ENCODE measurements at places on chromosomes 16 and 17.

DNA sequence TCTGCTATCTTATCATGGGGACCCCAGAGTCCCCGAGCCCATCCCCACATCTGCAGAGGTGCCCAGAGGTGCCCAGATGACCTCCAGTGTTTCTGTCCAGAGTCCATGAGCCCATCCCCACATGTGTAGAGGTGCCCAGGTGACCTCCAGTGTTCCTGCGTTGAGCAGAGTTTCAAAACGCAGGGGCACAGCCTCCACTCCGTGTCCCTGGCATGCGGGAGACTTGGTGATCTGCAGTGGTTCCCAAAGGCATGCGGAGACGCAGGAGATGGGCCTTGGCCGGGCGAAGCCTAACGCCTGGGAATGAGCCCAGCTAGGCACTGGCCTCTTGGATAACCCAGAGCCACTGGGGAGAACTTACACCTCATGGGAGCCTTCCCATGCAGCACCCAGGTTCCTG is 41.3 kb downstream of the COX4I1 start:
- DNase-seq = no peak

DNA sequence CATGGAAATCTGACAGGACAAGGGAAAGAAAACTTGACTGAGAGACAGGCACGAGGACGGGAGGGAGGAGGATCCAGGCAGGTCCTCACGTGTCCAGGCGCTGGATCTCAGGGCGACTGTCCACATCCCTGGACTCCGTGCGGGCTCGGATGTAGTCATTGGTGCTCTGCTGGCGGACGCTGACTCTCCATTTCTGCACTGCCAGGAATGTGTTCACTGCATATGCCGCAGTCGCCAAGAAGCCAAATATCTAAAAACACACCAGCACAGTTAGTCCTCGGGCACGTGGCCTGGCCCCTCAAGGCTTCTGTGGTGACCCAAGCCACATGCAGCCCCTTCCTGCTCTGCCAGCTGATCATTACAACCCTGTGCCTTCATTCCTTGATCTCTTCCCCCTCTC is 17.5 kb downstream of the CMTM3 start:
- DNase-seq = no peak

GRCh38 chr17:46766493-46767491 is 51.7 kb downstream of the WNT3 start:
- no peak for DNase-seq

GRCh38 chr17:34503528-34504195 is 75.7 kb upstream of the TMEM132E start:
- DNase-seq = no peak

DNA sequence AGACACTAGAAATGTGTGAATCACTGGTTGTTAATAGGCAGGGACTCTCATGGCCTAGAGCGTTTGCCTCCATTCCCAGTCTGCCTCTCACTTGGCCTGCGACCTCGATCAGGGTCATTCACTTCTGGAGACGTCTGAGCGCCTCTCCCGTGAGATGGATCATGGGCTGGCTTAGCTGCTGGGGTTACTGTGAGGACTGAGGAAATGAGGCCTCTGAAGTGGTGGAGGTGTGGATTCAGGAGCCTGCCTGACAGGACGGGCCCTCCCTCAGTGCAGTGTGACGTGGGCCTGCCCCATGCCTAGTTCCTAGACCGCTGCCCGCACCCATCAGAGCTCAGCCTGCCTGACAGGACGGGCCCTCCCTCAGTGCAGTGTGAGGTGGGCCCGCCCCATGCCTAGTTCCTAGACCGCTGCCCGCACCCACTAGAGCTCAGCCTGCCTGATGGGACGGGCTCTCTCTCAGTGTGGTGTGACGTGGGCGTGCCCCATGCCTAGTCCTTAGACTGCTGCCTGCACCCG is 61.9 kb downstream of the BANP start:
- no peak for DNase-seq

- DNase-seq = no peak
These were observed 3.0 kb downstream of the PFN1 start for GRCh38 chr17:4945176-4945943.

DNA sequence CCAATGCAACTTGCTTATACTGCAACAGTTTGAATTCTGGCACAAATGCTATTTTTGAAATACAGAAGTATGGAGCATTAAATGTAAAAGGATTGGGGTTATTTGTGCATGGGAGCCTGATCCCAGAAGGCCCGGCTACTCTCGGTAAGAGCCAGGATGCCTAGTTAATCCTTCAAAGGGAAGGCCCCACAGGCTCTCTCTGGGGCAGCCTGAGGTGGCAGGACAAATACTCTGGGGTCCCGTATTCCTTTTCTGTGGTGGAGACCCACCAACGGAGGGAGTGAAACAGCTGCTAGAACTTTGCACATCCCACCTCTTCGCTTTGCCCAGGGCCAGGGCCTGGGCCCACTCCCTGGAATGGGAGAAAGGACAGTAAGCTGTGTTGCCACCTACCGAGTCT is 30.4 kb downstream of the ERN1 start:
- no peak for DNase-seq

GRCh38 chr17:77456951-77457548 is 316.3 kb downstream of the SEC14L1 start:
- DNase-seq = no peak

GRCh38 chr16:83403761-83404160 is 404.0 kb upstream of the HSBP1 start:
- no peak for DNase-seq

- no peak for DNase-seq
These were observed 33.3 kb downstream of the PRKCB start for GRCh38 chr16:23869052-23869451.

DNA sequence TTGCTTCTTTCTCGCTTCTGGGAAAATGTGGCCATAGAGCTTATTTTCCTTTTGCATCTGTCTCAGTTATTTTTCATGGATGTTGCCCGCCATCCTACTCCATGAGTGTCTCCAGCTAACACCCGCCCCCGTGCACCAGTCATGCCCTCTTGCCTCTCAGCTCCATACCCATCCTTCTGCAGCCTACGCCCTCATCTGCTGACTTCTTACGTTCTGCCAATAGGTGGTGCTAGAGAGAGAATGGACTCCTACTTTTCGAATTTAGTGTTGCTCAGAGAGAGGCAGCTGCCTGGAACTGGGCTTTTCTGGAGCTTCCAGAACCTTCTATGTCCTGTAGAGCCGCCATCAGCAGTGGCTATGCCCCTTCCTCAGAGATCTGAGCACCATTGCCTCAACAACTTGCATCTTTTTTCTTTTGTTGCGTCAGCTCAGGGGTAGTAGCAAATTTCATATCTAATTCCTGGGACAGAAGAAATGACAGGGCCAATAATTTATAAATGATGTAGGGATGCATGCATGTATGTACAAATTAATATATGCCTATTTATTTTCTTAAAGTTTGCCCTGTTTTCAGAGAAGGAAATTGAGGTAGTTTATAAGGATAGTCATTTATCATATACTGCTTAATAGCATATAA is 119.7 kb upstream of the MYOCD start:
- DNase-seq = peak; percentile 39

- DNase-seq = no peak
These were observed 19.8 kb downstream of the TAF1C start for GRCh38 chr16:84166796-84167695.

DNA sequence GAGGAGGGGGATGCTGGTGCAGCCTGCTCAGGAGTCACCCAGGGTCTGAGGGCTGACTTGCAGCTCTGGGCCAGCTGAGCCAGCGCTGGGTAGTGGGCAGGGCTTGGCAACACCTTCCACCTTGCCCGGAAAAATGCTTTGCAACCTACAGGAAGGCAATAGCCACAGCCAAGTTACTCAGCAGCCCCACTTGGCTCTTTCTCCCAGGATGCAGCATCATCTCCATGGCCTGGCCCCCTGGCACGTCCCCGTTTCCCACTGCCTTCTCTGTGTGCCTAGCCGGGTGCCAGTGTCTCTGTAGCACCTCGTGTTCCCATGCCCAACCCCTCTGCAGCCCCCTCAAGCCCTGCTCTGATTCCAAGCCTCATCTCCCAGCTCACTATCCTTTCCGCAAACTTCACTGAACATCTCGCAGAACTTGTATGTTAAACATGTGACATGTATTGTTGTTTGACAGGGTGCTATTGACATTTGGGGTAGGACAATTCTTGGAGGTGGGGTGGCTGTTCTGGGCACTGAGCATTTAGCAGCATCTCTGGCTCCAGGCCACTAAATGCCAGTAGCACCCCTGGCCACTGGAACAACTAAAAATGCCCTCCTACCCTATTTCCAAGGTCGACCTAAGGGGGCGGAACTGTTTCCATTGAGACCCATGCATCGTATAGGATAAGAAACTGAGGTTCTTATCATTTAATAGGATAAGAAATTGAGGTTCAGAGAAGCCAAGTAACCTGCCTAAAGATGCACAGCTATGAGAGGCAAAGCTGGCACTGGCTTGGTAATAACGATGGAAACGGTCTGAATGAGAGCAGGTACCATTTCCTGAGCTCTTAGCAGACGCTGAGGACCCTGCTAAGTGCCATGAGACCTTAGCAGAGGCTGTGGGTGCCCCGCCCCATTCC is 12.2 kb downstream of the DEXI start:
- no peak for DNase-seq

GRCh38 chr16:89556750-89557689 is 3.5 kb upstream of the RPL13 start:
- peak; percentile 16 for DNase-seq

DNA sequence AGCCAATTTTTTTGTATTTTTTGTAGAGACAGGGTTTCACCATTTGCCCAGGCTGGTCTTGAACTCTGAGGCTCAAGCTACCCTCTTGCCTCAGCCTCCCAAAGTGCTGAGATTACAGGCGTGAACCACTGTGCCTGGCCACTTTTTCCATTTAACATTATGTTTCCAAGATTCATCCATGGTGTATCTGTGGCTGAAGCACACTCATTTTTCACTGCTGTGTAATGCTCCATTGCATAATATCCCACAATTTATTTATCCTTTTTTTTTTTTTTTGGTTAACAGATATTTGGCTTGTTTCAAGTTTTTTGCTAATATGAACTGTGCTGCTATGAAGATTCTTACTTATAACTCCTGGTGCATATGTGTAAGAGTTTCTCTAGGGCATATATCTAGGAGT is 1.9 kb upstream of the NUP93 start:
- no peak for DNase-seq
